ENCODE measurements at places on chromosomes 13 and 19.
A peak's percentile ranks its signal among the peaks of the same experiment; 100 is the strongest.

GRCh38 chr13:58994077-58994476 is 1169.7 kb downstream of the DIAPH3 start:
- DNase-seq: no peak

DNA sequence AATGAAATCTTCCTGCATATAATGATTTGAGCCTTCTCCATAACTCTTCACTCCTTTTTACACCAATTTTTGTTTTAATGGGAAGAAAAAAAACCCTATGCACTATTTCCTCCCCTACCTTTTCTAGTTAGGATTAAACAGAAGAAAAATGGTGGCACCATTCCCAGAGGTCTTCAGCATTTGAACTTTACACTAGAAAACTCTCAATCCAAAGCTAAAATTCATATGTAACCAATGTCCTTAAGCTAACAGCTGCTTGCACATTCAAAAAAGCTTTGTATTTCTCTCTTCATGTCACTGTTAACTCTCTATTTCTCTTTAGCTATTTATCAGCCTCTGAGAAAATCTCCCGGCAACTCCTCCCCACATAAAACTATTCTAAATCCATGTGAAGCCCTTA is 90.3 kb upstream of the UBL3 start:
- no peak for DNase-seq

DNA sequence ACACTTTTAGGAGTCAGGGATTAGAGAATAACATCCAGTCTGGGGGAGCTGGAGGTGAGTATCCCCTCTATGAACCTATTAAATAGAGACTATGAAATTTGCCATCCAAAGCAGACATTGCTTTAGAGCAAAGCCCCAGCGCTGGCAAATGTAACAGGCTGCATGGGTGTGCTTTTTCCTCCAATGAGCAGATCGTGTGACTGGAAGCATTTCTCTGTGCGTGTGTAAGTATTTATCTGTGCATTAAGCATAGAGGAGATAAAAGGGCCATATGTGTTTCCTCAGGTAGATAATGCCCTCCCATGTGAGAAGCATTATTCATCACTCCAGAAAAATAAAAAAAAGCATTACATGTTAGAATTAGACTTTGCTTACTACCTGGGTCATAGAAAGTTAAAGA is 924 bp downstream of the TNFSF13B start:
- no peak for DNase-seq

DNA sequence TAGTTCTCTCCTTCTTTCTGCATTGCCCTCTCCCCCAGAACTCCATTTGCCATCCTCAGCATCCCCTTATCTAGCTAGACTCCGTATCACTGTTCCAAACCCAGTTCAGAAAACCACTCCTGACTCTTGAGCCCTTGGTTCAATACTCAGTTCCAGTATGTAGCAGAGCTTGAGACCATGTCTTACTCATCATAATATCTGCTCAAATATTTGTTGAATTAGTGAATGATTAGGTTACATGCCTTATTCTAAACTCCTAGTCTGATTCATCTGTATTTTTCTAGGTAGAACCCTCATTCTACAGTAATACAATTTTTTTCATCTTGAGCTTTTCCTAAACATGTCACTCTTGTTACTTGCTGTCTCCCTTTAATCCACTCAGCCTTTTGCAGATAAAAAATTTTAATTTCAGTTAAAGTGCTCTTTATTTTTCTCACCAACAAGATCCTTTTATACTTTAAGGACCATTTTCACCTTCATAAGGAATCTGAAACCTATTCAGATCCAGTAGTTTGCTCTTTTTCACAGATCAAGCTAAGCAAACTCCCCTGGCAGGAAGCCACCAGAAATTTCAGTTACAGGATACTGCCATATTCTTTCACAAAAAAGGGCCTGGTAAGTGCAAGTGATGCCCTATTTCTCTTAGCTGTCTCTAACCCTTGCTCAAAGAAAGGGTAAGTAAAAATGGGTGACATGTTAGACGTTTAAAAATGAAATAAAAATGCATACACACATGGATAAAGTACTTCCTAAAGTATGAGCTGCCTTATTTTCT is 23.1 kb upstream of the INTS6 start:
- DNase-seq: no peak

DNA sequence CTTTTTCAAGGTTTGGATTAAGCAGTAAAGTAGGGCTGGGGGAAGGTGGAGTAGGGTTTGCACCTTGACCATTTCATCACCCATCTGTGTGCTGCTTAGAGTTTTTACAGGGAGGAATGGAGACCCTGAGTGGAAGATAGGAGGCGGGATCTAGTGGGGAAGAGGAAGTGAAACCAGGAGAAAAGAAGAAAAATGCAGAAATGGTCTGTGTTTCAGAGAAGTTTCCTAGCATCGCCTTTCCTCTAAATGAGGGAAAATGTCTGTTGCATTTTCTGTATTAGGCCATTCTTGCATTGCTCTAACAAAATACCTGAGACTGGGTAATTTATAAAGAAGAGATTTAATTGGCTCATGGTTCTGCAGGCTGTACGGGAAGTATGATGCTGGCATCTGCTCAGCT is 64.1 kb downstream of the TPT1 start:
- DNase-seq: no peak

DNA sequence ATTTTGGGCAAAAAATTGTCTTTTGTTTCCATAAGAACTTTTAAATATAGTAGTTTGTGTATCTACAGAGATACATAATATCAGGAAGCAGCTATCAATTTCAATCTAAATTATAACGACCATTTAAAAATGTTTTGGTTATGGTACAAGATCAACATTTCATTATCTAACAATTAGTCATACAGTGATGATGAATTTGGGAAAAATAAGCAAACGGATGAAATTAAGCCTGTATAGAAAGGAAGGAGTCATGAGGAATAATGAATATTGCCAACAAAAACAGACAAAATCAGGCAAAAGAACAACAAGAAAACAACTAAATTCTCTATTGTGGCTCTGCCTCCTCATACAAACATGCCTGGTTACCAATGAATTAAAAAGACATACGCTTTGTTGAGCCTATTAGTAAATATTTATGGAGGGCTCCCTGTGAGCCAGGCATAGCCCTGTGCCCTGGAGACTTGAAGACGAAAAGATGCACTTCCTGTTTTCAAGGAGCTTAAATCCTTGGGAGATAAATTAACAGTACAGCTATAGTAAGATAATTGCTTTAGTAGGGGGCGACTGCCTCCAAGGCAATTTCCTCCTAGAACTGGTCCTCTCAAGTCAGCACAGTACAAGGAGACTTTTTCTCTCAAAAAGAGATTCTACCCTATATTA is 73.0 kb downstream of the NALCN start:
- no peak for DNase-seq

GRCh38 chr19:49590971-49591730 is at the start of gene PRR12:
Gene PRR12, plus strand, starts transcription at chr19:49591182. Its CDS starts 473 bp downstream, at chr19:49591655.
- peak; percentile 76 for DNase-seq

DNA sequence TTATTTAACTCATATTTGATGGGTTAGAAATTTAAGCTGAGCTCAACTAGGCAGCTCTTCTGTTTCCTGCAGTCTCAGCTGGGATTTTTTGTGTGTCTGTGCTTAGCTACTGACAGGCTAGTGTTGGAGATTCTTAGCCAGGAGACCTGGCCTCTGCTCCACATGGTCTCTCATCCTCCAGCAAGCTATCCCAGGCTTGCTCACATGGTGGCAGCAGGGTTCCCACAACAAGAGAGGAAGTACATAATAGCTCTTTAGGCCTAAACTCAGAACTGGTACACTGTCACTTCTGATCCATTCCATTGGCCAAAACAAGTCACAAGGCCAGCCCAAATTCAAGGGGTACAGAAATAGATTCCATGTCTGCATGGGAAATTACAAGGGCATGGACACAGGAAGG is 406.2 kb downstream of the SUCLA2 start:
- DNase-seq: no peak

Measured in Daoy (cell line).